Astrocyte of the hippocampus (primary cell): ENCODE measurements at places on chromosomes 1 and 21.

DNA sequence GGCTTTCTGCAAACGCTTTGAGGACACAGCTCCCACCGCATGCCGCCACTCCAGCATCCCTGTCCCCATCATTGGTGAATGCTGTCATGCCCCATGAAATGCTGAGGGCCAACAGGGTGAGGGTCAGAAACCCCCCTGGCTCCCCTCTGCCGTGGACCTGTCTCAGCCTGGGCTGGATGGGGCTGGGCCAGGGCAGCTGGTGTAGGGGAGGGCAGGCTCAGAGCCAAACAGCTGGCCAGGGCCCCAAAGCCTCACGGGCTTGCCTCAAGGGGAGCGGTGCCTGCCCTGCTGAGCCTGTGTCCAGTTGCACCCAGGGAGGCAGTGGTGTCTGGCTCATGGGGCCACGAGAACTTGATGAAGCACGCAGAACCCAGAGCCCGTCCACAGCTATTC lies 49.7 kb downstream of the S100B start:
- DNase-seq: no peak

- peak; percentile 69 for DNase-seq
Measured at GRCh38 chr1:24283326-24284155, 35.6 kb upstream of the GRHL3 start.

DNA sequence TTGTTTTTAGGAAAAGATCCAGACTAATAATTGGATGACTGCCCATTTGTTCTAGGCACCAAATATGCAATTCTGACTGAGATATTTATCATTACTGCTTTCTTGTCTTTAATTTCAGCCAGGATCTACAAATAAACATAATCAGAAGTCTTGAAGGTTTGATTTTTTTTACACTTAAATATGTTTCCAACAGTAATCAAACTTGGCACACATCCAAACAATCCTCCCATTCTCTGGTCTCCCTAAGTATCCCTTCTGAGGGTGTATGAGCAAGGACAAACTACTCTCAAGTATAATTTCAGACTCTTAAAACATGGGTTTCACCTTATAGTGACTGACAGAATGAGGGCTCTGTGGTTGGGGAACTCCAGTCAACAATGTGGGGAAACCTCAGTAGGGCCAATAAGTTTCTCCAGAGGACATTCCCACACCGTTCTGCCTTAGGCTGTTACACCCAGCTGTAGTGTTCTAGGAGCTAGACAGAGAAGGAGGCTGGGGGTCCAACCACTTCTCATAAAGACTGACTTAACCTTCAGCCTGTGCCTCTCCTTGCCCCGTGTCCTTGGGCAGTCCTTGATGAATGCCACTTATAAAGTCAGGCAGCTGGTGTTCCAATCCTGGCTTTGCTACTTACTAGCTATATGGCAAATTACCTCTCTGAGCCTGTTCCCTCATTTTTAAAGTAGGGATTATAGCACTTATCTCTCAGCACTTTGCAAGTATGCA lies 1.5 kb upstream of the PALMD start:
- peak; percentile 46 for DNase-seq

DNA sequence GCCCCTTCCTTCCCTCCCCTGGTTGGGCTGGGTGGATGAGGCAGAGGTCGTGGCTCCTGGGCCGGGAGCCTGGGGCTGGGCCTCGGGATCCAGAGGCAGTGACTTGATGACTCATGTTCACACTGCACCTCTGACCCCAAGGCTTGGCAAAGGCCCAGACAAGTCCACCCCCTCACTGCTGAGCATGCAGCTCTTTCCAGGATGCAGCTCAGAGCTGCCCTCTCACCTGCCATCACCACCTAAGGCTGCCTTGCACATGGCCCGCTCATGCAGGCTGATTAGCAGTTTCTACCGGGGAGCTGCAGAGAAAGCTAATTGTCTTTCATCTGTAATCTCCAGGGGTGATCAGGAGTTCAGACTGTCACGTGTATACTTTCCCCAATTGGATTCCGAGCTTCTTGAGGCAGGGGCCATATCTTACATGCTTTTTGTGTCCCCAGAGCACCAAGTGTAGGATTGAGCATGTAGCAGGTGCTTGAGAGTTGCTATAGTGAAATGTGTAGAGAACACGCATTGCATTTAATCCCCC lies 62.1 kb downstream of the LRRN2 start:
- DNase-seq: peak; percentile 26

GRCh38 chr1:167722152-167722869 lies 529 bp downstream of the MPZL1 start:
- no peak for DNase-seq

DNA sequence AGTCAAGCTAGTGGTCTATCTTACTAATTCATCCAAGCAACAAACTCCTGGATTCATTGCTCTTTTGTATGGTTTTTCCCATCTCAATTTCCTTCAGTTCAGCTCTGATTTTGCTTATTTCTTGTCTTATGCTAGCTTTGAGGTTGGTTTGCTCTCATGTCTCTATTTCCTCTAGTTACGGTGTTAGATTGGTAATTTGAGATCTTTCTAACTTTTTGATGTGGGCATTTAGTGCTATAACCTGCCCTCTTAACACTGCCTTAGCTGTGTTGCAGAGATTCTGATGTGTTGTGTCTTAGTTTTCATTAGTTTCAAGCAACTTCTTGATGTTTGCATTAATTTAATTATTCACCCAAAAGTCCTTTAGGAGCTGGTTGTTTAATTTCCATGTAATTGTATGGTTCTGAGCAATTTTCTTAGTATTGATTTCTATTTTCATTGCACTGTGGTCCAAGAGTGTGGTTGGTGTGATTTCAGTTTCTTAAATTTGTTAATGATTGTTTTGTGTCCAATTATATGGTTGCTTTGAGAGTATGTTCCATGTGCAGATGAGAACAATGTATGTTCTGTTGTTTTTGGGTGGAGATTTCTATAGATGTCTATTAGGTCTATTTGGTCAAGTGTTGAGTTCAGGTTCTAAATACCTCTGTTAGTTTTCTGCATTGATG lies 154.6 kb downstream of the PLPPR5 start:
- no peak for DNase-seq

DNA sequence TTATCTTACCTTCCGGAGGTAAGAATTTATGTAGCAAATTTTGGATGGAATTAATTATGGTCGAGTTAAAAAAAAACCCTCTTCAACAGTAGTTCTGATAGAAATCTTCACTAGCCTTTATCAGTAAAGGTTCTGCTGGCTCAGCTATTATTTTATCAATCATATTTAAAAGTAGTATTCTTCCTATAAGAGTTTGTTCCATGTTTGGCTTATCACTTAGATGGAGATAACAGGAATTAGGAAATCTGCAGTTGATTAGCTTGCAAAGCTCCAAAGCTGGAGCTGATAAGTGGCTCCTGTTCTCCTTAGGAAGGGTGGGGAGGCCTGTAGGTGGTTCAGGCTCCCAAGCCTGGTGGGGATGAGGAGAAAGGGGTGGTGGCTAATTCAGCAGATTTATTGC lies 31.5 kb upstream of the DUSP10 start:
- DNase-seq: no peak

DNA sequence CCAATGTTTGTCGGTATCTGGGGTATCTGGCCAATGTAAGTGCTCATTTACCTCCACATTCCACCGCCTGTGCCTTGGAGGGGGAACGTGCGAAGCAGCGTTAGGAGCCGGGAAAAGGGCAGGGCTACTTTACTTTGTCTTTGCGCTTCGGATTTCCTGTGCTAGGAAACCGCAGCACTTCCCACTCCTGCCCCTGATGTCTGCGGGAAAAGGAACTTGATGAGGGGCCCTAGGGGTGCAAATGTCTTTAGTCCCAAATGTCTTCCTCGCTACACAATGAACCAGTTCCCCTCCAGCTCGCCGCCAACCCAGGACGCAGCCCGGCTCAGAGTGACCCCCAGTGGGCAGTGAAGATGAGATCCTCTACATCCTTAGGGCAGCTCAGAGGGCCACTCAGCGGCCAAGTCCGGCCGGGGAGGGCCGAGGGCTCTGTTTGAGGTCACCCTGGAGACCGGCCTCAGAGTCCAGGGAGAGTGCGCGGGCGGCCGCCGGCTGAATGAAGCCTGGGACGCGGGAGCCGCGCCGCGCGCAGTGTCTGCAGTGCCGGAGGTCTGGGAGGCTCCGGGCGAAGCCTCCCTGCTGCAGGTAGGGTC lies at the start of gene DYNLT5:
Gene DYNLT5, plus strand, starts transcription at position 460 of the 593 bp plus-strand sequence. CDS start 2,200 bp downstream, outside the sequence.
- peak; percentile 69 for DNase-seq

DNA sequence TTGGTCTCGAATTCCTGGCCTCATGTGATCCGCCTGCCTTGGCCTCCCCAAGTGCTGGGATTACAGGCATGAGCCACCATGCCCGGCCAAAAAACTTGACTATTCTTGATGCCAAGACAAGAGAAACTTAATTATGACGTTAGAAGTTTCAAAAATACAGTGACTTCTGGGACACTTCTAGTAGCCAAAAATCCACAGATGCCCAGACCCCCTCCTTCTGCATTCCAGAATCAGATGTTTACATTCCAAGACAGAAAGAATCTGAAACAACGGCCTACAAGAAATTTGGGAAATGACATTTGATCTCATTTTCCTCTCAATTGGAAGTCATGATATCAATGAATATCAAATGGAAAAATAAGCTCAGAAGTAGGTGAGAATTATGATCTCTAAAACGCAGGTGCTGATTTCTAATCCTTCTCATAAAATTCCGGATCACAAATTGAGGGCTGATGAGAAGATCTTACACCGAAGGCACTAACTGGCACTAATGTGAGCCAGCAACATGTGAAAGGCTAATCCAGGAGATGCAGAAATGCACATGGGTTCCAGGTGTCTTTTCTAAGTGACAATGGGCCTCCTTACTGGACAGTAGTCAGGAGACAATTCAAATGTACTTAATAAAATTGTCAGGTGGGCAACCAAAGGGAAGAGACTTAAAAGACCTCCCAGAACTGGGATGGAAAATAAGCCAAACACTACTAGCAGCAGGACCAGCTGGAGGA lies 5.5 kb downstream of the RAB29 start:
- DNase-seq: no peak
